ENCODE measurements at places on chromosomes 2 and 18.

DNA sequence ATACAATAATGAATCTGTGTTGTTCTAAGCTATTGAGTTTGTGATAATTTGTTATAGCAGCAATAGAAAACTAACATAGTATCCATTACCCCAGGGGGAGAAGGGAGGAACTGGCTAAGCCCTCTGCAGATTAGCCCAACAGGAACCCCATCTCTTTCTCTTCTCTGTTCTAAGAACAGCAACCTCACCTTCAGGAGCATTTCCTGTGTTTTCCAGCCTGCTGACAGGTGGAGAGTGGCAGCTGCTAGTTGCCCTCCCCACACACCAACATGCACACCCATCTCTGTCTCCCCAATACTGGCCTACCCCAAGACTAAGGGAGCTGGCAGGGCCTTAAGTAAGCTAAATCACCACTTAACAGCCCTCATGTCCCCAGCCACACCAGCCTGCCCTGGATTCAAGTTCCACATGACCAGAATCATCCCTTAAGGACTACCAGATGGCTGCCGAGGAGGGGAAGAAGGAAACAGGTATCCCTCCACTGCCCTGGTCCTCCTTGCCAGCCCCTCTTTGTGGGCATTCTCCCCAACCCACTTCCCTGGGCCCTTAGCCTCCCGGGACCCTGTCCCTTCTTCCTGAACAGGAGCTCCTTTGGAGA is 52.8 kb downstream of the TRABD2A start:
- DNase-seq = no peak

GRCh38 chr2:185738679-185739472 is at the start of gene FSIP2:
Gene FSIP2, plus strand, starts transcription at chr2:185738804. Its CDS starts 91 bp downstream, at chr2:185738895.
- peak; percentile 58 for DNase-seq

GRCh38 chr2:143574069-143574468 is 444.9 kb downstream of the ARHGAP15 start:
- DNase-seq = no peak

DNA sequence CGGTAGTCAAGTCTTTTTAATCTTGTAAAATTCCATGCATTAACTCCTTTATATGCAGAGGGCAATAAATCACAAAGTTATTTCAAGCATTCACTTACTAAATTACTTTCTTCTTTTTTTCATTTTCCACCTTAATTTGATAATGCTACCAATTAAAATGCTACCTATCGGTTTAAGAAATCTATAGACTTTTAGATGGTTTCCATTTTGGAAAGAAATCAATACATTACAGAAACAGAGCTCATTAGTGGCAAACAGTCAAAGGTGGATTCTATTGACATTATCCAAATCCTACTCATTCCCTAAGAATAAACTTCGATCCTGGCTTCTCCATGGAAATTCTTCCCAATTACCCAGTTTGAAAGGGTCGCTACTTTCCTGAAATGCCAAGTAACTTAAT is 176.5 kb downstream of the MREG start:
- DNase-seq = no peak

DNA sequence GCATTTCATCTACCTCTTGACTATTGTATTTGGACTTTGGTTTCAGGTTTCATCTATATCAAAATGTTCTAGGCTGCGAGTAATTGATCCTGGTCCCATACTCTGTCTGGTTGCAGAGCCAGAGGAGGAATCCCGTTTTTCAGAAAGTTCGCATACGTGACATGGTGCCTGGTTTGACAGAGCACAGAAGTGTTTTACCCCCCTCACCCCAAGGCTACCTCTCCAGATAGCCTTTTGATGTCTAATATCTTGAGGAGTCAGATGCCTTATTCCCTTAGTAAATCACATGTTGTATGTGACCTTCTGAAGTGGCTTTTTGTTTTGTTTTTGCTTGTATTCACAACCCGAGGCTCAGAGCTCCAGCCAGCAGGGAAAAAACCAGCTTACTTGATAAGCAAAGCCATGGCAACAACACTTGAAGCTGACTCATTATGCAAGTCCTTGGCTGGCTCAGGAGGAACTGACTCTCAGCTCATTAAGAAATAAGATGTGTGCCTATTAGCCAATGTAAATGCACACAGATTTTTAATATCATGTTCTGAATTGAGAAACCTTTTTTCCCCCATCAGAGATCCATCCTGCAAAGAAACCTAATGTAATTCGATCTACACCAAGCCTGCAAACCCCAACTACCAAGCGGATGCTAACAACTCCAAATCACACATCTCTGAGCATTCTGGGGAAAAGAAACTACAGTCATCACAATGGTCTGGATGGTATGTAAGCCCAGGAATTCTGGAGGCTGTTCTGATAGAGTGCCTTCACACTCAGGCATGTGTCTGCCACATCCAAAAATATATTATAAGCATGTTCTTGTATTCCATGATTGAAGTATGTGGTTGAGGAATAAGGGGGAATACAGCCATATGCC is 41.4 kb downstream of the OXER1 start:
- DNase-seq = peak; percentile 50

DNA sequence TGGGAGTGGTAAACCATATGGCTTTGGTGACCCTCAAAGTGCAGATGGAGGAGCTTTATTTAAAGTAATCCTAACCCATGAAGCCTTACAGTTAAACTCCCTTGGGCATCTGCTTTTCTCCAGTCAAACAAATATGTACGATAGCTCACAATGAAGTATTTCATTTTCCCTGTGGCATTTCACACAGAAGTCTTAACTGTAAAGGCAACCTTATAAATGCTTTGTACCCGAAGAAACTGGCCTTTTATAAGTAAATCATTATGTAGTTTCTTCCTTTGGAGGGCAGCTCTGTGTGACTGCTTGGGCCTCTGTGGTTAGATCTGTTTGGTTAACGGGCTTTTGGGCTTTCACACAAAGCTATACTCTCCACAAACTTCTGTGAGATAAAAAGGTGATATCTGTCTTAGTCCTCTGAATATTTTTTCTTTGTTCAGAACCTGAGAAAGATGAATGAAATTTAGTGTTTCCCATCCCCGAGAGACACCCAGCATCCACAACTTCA is 46.6 kb downstream of the SCN1A start:
- no peak for DNase-seq

Measured in EL (cell line).